ENCODE measurements at places on chromosomes 6 and 20.

DNA sequence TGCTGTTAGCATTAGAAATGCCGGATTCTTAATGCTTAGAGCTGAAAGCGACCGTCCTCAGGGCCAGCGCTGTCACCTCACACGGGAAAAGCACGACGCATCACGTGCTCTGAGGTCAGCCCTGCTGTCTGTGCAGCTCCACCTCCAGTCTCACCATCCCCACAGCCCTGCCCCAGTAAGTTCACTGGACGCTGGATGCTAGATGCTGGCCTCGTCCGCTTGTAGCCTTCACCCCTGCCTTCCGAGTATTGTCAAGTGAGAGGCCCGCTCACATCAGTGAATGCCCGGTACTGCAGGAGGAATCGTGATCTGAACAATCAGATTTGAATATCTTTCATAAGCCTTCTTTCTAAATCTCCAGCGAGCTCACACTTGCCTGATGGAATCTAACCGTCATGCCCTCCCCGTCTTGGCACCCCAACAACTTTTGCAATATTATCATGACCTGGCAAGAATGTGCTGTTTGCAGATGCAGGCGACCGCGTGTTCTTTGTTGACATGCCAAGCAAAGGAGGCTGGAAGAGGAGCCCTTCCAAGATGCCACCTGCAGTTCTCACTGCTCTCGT lies 64.9 kb downstream of the DLL1 start:
- DNase-seq, result no peak

DNA sequence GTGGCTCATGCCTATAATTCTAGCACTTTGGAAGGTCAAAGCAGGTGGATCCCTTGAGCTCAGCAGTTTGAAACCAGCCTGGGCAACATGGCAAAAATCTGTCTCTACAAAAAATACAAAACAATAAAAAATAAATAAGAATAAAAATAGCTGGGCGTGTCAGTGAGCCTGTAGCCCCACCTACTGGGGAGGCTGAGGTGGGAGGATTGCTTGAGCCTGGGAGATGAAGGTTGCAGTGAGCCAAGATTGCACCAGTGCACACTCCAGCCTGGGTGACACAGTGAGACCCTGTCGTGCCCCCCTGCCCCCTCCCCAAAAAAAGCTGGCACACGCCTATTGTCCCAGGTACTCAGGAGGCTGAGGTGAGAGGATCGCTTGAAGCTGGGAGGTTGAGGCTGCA lies 35.1 kb upstream of the SRPK1 start:
- DNase-seq, result no peak

GRCh38 chr6:159979136-159979874 lies 10.4 kb downstream of the IGF2R start:
- no peak for DNase-seq

GRCh38 chr6:81950877-81951276 lies 198.4 kb upstream of the TENT5A start:
- DNase-seq, result peak; percentile 21
